ENCODE measurements at places on chromosomes 12 and 14.

GRCh38 chr14:103378038-103378854 is 7.0 kb upstream of the MARK3 start:
- DNase-seq, result no peak

GRCh38 chr12:22541496-22542155 is 2.7 kb downstream of the C2CD5 start:
- DNase-seq, result no peak

GRCh38 chr12:31342286-31342685 is 16.3 kb upstream of the SINHCAF start:
- DNase-seq, result no peak

DNA sequence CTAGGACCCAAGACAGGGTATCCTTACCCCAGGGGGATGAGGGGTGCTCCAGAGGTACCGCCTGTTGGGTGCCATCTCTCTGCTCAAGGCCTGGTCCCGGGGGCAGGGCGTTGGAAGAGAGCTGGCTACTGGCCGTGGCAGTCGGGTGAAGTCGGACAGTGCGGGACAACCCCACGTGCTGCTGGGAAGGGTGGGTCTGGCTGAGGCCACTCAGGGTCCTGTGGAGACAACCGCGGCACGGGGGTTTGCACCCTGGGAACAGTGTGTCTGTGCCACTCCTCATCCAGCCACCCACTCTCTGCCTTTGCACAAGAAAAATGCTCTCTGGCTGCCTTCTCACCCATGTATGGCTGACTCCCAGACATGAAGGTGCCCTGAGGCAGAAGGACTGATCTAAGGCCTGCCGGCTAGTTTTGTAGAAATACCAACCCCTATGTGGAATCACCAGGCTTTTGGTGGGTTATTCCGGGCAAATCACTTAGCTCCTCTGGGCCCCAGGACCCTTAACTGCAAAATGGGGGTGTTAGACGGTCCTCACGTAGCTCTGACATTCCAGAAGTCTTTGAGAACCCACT is 56.5 kb downstream of the LTBP2 start:
- DNase-seq, result no peak

GRCh38 chr12:78863482-78864402 is 832 bp upstream of the SYT1 start:
- DNase-seq, result no peak

GRCh38 chr12:70603044-70603443 is 34.2 kb downstream of the PTPRB start:
- no peak for DNase-seq

GRCh38 chr12:42481368-42481767 is 108.2 kb downstream of the PRICKLE1 start:
- DNase-seq, result no peak

DNA sequence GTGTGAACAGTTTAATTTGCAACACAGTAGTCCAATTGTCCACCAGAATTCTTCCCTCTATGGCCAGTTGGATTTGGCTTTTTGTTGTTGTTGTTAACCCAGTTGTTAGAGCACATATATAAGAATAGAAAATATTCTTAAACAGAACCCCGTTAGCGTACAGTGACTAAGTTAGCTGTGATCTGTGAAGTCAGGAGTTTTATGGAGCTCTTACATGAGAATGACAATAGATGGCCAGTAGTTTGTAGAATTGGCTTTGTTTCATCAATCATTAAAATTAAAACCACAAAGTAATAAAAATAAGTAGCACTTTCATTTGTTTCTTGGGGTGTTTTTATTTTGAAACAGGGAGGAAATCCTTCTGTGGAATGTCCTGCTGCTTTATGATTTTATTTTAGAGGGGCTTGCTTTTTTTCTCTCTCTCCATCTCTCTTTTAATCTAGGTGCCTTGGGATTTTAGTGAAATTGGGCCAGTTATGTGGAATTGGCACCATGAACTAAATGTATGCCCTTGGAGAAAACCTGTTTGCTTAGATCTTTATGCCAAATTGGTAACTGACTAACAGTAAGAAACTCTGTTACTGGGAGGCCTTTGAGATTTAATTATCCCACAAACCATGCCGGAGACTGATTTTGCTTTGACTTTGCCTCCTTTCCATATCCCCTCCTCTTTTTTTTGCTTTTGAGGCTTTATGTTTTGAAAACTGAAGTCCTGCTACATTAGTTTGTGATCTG is 22.9 kb downstream of the FBXW8 start:
- no peak for DNase-seq

- DNase-seq, result no peak
Observed at GRCh38 chr12:44397631-44398030, 478.5 kb downstream of the NELL2 start.

- no peak for DNase-seq
Observed at GRCh38 chr14:41773536-41774279, 167.0 kb downstream of the LRFN5 start.

- no peak for DNase-seq
Observed at GRCh38 chr12:121568971-121569751, 11.7 kb downstream of the KDM2B start.

DNA sequence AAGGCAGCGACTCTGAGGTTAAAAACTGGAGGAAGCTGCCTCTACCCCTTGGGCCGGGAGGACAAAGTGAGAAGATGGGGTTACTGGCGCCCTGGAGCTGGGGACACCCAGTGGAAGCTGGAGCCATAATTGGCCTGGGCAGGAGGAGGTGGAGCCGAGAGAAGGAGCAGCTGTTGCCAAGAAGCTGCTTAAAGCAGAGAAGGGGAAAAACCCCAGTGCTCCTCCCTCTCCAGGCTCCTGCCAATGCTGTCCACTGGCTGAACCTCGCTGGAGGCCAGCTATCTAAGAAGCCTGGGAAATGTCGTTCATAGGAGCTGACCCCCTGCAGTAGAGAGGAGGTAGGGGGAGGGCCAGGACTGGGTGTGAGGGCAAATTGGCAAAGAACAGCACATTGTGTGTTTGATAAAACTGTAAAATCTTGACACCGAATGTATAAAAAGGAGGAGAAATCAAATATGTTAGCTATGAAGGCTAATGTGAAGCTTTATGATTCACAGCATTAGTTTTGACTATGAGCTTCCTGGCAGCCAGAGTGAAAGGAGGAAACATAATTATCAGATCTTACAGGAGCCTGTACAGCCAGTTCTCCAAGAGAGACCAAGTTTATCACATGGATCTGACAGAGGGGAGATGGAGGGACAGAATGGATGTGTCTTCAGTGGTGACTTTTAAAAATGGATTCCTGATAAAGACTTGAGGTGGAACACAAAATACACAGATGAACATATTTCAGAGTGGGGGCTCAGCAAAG is 9.5 kb downstream of the HHIPL1 start:
- DNase-seq, result peak; percentile 38

DNA sequence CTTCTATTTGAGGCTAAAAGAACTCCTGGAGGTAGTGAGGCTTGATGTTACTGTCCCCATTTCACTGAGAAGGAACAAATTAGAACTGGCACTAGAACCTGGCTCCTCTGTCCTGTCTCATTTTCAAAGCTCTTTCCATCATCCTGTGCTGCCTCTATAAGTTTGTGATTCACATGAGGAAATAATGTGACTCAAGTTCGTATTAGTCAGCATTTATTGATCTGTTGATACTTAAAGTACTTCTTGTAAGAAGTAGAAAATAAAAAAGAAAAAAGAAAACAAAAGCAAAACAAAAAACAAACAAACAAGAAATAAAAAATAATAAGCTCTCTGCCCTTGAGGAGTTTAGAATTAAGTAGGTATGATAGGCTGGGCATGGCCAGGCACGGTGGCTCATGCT is 2.3 kb upstream of the ESPL1 start:
- DNase-seq, result no peak

- DNase-seq, result no peak
Observed at GRCh38 chr14:100392356-100392755, 69.2 kb downstream of the SLC25A47 start.

GRCh38 chr12:92044435-92044834 is 101.2 kb downstream of the BTG1 start:
- peak; percentile 71 for DNase-seq

DNA sequence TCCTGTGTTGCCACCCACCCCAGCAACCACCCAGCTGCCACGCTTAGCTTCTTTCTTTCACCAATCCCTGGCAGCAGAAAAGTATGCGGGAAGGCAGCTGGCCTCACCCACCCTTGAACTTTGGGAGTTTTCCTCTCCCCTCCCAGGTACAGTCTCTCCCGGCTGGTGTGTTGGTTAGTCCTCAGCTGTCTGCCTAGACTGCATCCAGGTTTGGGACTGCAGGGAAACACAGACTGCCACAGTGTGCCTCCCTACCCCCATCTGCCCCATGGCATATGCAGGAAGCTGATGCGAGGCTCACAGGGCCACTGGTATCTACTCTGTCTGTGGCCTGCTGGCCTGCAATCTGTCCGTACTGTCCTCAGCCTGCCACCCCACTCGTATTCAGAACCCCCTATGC is 2.1 kb downstream of the CD9 start:
- no peak for DNase-seq

DNA sequence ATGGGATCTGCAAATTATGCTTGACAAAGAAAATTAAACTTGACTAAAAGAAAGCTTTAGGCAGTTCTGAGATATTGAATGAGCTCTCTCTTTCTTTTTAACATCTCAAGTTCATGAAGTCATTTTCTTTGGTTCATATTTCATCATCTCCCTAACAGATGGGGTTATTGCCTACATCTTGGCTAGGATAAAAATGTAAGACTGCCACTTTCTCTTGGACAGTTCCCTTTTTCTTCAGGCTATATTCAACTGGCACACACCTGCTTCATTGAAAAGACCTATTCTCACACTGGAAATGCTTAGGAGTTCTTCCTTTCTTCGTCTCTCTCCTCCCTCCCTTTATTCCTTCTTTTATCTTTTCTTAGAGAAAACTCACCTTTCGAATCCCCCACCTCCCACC is 355.9 kb upstream of the SEL1L start:
- no peak for DNase-seq
